ENCODE measurements at places on chromosomes 13 and 19.

GRCh38 chr19:30781047-30781446 is 408.9 kb downstream of the ZNF536 start:
- no peak for DNase-seq

- no peak for DNase-seq
Measured at GRCh38 chr13:31168736-31169135, 7.0 kb upstream of the HSPH1 start.

DNA sequence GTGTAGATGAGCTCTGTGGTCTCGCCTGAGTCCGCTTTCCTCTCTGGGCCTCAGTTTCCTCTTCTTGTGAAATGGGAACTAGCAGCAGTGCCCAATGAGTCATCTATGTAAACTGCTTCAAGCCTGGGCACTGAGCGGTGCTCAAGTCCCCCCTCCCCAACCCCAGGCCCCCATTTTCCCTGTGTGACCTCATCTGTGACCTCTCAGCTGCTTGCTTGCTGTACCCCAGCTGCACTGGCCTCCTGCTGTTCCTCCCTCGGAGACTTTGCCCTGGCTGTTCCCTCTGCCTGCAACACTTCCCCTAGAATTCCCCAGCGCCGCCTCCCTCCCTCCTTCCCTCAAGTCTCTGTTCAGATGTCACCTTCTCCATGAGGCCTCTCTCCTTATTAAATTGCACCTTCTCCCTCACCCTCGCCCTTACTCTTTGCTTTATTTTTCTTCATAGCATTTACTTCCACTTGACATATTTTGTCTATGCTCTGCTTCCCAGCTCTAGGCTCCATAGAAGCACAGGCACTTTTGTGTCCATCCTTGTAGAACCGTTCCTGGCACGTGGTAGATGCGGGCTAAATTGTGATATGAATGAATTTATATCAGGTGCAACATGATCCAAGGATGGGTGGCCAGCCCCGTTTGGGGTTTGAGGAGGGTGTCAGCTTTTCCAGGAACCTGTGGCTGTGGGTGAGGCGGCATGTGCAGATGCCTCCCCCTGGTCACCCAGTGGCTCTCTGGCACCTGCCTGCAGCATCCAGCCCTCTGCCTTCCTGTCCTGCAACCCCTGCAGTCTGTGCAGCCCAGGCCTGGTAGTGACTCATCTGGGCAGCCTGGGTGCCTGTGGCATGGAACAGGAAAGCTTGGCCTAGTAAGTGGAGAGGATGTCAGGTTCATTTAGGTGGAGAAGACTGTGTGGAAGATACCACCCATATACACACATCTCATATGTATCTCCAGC is 26.3 kb downstream of the SIPA1L3 start:
- no peak for DNase-seq

DNA sequence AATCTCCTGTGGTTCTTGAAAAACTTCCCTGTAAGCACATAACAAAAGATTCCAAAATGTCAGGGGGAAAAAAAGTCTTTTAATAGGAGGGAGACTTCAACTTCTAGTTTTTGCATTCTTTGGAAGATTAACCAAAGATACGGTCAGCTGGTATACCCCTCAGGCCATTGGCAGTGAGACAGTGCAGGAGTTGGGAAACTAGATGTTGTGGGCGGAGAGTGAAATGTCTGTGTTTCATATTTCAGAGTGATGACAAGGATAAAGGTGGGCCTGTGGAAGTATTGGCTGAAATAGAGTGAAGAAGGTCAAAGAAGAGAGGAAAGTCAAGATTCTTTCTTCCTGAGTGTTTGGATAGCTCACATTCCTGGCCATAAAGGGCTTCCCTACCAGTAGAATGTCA is 40.8 kb downstream of the CYP2B6 start:
- DNase-seq = no peak

All from GM12892 (cell line).